ENCODE measurements at places on chromosomes 7 and 10.

GRCh38 chr10:119500123-119500795 lies 42.3 kb downstream of the RGS10 start:
- DNase-seq: no peak

- no peak for DNase-seq
These were observed 606.2 kb downstream of the LRMDA start for GRCh38 chr10:76037531-76038155.

DNA sequence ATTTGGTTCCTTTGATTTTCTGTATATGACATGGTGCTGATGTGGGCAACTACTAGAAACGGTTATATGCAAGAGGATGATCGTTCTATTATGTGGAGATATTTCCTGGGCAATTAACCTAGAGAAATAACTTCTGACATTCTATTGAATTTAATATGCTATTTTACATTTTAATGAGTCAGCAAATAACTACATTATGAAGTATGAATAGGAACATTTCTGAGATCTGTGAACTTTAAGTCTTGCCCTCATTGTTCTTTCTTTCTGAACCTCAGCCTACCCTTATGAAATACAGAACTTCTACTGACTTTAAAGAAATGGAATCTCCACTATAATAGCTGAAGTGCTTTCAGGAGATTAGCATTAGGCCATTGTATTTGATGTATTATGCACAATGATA lies 59.6 kb downstream of the ZNF800 start:
- no peak for DNase-seq

- DNase-seq: no peak
These were observed 812 bp upstream of the IDE start for GRCh38 chr10:92574548-92575261.

- no peak for DNase-seq
These were observed 2.8 kb downstream of the SAMD9L start for GRCh38 chr7:93145354-93145753.

DNA sequence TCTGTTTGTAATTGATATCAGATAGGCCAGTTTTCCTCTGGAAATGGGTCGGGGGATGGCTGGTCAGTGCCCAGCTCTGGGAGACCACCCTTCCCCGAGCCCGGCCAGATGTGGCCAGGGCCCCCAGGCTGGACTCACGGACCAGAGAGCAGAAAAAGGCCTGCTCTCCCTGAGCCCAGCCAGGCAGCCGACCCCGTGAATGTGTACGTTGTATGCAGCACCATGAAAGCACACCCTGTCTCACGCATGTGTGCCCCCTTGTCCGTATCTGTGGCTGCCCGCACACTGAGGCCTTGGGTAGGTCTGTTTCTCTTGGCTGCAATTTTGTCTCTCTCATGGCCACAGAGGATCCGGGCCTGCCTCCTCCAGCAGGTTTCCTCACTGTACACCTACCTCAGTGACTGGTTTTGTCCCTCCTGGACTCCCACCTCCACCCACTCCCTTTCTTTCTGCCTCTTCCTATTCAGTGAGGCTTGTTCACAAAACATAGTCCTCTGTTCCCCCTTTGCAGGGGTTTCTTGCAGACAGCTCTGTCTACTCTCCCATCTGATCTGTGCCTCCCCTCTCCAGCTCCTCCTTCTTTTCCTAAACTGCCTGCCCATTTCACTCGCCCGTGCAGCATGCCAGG lies 23.6 kb upstream of the ANKRD2 start:
- DNase-seq: no peak

GRCh38 chr10:121157998-121158397 lies 306.8 kb downstream of the WDR11 start:
- DNase-seq: no peak

- no peak for DNase-seq
These were observed 805 bp downstream of the MSRB2 start for GRCh38 chr10:23095966-23096801.

DNA sequence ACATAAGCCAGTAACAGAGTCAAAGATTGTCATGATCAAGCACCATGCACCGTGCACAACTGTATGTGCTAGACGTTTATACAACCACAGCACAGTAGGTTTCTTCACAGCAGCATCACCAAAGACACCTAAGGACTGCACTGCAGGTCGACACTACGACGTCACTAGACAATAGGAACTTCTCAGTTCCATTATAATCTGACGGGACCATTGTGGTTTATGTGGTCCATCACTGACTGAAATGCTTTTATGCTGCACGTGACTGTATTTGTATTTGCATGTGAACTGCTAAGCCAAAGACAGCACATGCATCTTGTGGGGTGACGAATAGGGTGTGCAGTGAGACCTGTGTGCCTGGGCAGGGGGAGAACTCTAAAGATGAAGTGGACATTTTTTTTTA lies 164.9 kb downstream of the PARD3 start:
- DNase-seq: no peak

DNA sequence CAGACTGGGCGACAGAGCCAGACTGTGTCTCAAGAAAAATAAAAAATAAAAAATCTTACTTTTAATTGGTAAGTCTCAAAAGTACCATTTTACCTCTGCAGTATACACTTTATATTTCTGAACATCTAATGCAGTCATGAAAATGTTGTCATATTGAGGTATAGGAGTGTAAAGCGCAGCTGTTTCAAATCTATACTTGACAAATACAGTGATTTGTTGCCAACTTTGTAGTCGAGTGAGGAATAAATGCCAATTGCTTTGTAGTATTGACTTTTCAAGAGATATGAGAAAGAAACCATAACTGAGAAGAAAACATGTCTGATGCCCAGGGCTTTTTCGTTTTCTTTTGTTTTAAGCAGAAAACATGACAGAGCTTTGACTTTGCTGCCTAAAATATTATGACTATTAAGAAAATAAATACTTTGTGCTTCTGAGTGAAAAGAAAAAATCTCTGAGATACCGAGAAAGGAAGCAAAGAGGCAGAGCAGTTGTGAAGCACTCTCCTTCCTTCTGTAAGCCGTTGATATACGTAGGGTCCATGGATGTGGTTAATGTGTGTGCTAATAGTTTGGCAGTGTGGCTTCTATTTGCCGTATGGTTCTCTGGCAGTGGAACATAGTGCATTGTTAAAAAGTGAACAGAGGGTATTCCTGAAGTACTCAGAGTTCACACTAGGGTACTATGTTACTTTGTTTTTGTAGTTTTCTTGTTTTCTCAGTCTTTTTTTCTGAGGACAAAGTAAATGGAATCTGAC lies 38.2 kb downstream of the AVL9 start:
- DNase-seq: no peak

DNA sequence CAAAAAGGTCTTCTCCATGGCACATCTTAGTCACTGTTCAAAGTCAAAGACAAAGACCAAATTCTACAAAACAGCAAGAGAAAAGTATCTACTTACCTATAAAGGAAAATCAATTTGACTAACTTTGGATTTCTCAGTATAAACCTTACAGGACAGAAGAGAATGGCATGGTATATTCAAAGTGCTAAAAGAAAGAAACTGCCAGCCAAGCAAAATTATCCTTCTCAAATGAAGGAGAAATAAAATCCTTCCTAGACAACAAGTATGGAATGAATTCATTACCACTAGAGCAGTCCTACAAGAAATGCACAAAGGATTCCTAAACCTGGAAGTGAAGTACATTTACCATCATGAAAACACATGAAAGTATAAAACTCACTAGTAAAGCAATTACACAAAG lies 235.5 kb downstream of the STK31 start:
- no peak for DNase-seq

GRCh38 chr10:69988094-69988493 lies 64.6 kb upstream of the MACROH2A2 start:
- DNase-seq: no peak

DNA sequence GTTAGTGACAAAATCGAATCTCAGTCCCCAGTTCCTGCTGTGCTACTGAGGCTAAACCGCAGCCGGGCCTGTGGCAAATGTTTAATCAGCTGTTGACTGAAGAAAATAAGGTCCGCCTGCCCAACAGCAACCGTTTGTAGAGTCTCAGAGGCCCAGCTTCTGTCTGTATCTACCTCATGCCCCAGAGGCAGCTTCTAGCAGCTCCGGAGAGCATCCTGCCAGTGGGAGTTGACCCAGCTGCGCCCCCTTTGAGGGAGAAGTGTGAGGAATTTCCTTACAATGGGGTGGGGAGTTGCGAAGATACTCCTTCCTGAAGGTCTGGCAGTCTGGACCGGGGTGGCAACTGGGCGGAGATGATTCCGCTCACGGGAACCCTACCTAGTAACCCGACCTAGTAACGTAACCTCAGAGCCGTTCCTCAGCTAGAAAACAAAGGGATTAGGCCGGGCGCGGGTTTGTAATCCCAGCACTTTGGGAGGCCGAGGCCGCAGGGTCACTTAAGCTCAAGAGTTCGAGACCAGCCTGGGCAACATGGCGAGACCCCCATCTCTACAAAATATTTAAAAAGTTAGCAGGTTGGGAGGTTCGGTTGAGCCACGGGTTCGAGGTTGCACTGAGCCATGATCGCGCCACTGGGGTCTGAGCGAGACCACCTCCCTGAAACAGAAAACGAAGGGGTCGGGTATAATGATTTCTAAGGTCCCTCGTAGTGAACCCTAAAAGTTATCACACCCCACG lies 846 bp upstream of the ZNF775 start:
- peak; percentile 90 for DNase-seq

GRCh38 chr10:25934621-25935139 lies 651 bp downstream of the MYO3A start:
- DNase-seq: peak; percentile 76

DNA sequence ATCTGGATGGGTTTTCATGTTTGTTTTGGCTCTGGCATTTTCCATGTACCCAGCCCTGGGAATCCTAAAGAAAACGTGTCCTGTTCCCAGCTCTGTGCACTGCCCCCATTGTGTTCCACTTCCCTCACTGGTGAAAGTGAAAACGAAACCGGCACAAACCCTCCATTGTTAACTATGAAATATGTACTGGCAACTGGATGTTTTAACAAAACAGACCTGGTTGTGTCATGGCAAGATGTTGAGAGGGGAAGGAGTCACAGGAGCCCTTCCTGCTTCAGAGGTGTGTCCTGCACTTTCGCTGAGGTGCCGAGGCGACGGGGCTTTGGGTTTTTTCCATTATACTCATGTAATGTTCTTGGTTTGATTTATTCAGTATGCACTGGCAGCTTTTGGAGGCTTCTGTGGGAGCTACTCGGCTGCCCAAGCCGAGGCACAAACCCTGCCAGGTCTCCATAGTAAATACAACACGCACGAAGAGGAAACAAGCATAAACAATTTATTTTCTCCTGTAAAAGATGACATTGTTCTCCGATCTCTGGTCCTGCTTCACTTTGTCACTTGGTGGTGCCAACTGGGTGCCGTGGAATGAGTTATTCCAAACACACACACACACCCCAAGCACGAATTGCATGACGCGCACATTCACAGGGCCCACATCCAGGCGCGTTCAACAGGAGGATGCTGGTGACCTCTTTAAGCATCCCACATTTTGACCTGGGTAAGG lies 118.2 kb downstream of the CDK6 start:
- peak; percentile 23 for DNase-seq

DNA sequence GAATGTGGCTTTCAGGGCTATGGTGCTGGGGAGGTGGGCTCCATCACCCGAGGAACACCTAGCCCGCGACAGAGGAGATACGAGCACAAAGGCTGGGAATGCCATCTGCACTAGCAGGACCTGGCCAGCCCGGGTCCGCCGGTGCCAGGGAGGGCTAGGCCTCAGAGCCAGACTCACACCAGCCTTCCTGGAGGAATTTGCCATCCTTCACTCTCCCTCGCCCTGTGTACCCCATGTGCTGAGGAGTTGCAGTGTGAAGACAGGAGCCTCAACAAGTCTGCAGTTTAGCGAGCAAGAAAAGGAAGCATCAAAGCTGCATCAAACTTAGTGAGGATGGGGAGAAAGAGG lies 123.6 kb upstream of the JCAD start:
- no peak for DNase-seq

- DNase-seq: peak; percentile 43
These were observed 46.8 kb downstream of the CDC14C start for GRCh38 chr7:48971173-48971572.

DNA sequence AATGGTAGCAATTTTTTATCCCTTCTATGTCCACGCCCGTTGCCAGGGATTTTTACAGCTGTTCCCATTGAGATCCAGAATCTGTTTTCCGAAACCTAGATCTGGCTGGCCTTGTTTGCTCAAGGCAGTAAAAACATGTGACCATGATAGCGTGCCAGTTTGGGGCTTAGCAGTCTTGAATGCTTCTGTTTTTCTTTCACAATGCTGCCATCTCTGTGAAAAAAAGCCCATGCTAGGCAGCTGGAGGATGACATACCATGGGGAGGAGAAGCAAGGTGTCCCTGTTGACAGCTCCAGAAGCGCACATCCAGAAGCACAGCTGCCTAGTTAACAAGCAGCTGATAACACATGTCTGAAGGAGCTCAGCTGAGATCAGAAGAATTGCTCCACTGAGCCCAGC lies 2.2 kb upstream of the ZNF92 start:
- DNase-seq: no peak

- DNase-seq: no peak
These were observed 232.5 kb upstream of the FZD1 start for GRCh38 chr7:91031757-91032156.

GRCh38 chr10:74635655-74636054 lies 190.7 kb upstream of the KAT6B start:
- no peak for DNase-seq

DNA sequence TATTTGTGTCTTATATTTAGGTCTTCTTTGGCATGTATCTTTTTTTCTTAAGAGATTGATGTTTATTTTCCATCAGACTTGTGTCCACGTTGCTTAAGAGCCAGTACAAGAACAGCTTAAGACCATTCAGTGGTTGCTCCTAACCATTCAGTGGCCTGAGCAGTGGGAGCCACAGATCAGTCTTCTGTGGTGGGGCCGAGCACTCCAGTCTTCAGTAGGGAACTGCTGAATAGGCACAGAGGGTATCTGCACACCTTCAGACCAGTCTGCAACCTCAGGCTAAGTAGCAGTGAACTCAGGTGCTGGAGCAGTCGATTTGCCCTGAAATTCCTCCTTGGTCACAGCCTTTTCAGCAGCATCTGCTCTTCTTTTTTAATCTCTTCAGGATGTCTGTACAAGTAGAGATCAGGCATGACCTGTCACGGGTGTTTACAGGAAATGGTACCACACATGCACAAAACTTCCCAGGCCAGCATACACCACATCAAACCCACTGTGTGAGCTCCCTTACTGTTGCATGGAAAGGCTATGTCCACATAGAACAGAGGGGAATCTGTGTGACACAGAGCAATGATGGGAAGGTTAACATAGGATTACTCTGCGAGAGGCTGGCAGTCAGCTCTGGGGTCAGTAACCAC lies 51.5 kb downstream of the FAM107B start:
- DNase-seq: no peak

DNA sequence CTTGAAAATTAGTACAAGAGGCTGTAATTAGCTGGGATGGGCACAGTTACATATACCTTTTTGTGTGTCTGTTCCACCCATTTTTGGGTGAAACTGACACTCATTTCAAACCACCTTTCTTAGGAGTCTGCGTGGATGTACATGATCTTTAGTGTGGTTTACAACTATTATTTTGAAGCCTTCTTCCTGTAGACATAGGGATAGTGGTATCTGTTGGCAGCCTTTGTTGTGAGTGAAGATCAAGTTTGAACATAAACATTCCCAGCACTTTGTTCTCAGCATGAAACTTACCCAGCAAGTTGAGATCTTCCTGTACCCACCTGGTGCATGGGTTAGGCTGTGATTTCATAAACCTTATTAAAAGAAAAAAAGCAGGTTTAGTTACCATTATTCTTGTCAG lies 2.0 kb downstream of the BAG3 start:
- no peak for DNase-seq

GRCh38 chr10:119409906-119410305 lies 132.6 kb downstream of the RGS10 start:
- DNase-seq: no peak
